ENCODE measurements at places on chromosomes 1 and 21.
A peak's percentile ranks its signal among the peaks of the same experiment; 100 is the strongest.

GRCh38 chr1:43058545-43059360 lies 100.1 kb upstream of the SLC2A1 start:
- no peak for DNase-seq

- DNase-seq: no peak
Observed at GRCh38 chr1:231639819-231640218, 13.2 kb downstream of the DISC1 start.

DNA sequence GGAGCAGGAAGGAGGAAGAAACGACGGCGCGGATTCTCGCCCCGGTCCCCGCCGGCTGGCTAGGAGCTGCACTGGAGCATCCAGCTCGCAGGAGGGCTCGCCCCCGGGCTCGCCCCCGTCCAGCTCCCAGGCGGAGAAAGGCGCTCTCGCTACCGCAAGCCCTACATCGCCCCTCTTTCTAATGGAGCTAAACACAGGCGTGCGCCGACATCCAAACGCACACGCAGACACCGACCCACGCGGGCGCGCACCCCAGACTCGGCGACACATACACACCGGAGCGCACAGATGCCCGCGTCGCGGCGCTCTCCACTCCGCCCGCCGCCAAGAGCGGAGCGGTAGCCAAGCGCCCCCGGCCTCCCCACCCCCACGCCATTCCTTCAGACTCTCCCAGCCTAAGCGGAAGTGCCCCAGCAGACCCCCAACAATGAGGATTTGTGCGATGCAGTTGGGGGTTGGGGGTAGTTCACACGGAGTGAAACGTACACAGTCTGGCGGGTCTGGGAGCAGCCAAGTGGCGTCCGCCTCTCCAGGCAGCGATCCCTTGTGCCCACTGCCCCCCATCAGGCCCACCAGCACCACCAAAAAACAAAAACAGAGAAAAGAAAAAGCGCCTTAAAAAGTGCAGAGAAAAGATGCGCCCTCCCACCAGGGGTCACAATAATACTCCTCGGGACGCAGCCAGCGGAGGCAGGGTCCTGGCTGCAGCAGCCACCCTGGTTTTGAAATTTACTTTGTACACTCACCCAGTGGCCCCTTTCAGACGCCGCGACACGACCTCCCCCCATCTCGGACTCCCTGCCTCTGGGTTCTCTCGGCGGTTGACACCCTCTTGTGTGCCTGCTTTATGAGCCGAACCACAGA lies 1.4 kb downstream of the DAB1 start:
- peak; percentile 43 for DNase-seq

DNA sequence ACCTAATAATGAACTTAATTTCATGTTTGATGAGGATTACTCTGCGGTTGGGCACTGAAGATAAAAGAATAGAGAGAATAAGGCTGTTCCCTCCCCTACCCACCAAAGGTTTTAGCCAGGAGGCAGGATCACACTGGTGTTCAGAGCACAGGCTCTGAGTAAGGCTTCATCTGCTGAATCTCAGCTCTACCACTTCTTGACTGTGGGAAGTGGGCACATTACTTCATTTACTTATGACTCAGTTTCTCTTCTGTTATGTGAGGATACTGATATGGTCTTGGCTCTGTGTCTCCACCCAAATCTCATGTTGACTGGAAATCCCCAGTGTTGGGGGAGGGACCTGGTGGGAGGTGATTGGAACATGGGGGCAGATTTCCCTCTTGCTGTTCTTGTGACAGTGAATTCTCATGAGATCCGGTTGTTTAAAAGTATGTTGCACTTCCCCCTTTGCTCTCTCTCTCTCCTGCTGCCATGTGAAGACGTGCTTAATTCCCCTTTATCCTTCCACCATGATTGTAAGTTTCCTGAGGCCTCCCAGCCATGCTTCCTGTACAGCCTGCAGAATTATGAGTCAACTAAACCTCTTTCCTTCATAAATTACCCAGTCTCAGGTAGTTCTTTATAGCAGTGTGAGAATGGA lies 79.7 kb downstream of the SMYD2 start:
- no peak for DNase-seq
